ENCODE measurements at places on chromosomes 5 and 9. TPM values are rescaled to one million over a fixed set of nuclear protein-coding genes. Genes with fewer than 3 reads are reported as not detected.

DNA sequence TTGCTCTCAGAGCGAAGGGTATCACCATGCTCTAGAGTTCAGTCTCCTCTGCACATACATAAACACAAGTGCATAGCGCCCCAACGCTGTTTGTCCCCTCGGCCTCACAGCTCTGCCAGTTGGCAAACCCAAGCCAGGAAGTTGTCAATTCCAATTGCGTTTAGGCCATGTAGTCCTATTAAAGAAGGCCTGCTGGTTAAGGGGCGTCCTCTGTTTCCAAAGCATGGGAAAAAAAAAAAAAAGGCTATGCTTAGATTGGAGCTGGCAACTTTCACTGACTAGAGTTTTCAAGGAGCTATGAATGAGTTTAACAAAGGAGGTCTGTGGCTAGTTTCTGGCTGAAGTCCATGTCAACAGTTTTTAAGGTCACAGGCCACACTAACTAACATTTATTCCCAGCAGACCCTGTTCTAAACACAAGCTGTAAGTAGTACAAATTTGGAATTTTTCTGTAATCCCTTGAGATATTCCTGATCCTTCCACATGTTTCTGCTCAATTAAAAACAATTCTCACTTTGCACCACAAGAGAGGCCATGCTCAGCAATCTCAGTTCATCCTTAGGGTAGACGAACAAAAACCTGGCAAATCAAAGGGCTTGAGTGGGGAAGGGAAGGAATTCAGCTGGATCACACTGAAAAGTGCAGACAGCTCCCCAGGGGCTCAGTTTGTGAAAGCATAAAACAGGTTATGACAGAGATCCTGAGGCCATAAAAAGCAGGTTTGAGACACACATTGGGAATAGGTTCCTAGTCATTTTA lies 187.7 kb downstream of the DENND1A start:
- DNase-seq: no peak
- no peaks in the 10 kb centered on the region for H3K4me1 ChIP-seq
- no peaks in the 10 kb centered on the region for H3K36me3 ChIP-seq
- H3K27me3 ChIP-seq: no peaks in the 10 kb centered on the region
- H3K4me3 ChIP-seq: no peak overlapping the region

GRCh38 chr9:4333787-4334186 lies 33.9 kb upstream of the GLIS3 start:
- H3K4me3 ChIP-seq: no peak overlapping the region
- H3K4me1 ChIP-seq: no peaks in the 10 kb centered on the region
- H3K36me3 ChIP-seq: no peaks in the 10 kb centered on the region
- H3K27me3 ChIP-seq: no peaks in the 10 kb centered on the region
- no peak overlapping the region for H3K27ac ChIP-seq

DNA sequence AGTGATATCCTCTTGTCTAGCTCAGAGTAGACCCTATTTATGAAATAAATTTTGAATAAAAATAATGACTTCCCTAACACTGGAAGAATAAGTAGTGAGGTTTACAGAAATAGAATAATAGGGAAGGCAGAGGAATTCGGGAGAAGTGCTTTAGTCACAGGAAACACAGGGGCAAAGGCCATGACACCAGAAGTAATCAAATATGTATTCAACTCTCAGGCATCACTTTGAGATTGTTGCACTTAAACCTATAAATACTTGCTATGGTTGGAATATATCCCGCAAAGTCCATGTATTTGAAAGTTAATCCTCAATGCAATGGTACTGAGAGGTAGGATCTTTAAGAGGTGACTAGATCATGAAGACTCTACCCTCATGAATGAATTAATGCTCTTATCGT lies 166.8 kb downstream of the YIPF5 start:
- no peaks in the 10 kb centered on the region for H3K27me3 ChIP-seq
- H3K36me3 ChIP-seq: no peaks in the 10 kb centered on the region
- no peaks in the 10 kb centered on the region for H3K4me1 ChIP-seq
- no peak overlapping the region for H3K27ac ChIP-seq
- DNase-seq: no peak

- no peaks in the 10 kb centered on the region for H3K36me3 ChIP-seq
- H3K4me3 ChIP-seq: no peak overlapping the region
- no peaks in the 10 kb centered on the region for H3K4me1 ChIP-seq
- DNase-seq: no peak
- no peaks in the 10 kb centered on the region for H3K27me3 ChIP-seq
These were observed 600.1 kb upstream of the RGMB start for GRCh38 chr5:98173334-98173733.

GRCh38 chr5:105836887-105837286 lies 1833.8 kb downstream of the EFNA5 start:
- H3K27ac ChIP-seq: no peak overlapping the region
- no peaks in the 10 kb centered on the region for H3K36me3 ChIP-seq
- H3K27me3 ChIP-seq: no peaks in the 10 kb centered on the region
- no peak overlapping the region for H3K4me3 ChIP-seq

- no peak overlapping the region for H3K4me3 ChIP-seq
- H3K27ac ChIP-seq: no peak overlapping the region
- H3K36me3 ChIP-seq: no peaks in the 10 kb centered on the region
- no peaks in the 10 kb centered on the region for H3K4me1 ChIP-seq
- no peak for DNase-seq
These were observed 17.7 kb downstream of the RAPGEF6 start for GRCh38 chr5:131617140-131617822.

DNA sequence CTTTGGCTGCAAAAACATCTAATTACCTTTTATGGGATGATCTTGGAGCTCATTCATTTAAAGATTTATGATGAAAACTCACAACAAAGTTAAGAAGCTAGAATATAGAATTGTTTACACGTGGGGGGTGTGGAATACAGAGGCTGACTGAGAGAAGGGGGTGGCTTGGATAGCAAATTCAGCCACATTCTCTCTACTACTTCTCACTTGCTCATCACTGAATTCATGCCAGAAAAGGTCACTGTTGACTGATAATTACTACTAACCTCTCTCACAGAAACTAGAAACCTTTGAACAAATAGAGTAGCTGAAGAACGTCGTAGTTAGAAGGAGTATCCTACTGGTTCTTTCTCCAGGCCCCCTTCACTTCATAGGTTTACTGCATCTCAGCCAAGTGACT lies 808.2 kb downstream of the BRINP1 start:
- no peak overlapping the region for H3K27ac ChIP-seq
- H3K4me1 ChIP-seq: no peaks in the 10 kb centered on the region
- no peaks in the 10 kb centered on the region for H3K36me3 ChIP-seq
- no peak for DNase-seq
- no peaks in the 10 kb centered on the region for H3K27me3 ChIP-seq
- H3K4me3 ChIP-seq: no peak overlapping the region

DNA sequence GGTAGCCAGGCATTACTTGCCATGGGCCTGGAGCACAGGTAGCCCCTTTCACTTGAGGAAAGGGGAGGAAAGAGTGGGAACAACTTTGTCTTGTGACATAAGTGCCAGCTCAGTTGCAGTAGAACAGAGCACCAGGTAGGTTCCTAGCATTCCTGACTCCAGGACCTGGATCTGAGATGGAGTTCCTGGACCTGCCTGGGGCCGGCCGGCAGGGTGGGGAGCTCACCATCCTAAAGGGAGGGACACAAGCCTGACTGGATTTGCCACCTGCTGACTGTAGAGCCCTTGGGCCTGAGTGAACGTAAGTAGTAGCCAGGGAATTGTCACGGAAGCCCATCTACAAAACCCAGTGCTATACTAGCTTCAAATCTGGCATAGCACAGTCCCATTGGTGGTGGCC lies 653.3 kb upstream of the CDH6 start:
- H3K4me3 ChIP-seq: no peak overlapping the region
- no peaks in the 10 kb centered on the region for H3K27me3 ChIP-seq
- no peak overlapping the region for H3K27ac ChIP-seq
- no peak for DNase-seq
- H3K4me1 ChIP-seq: no peaks in the 10 kb centered on the region

- no peaks in the 10 kb centered on the region for H3K27me3 ChIP-seq
- H3K4me1 ChIP-seq: no peaks in the 10 kb centered on the region
- DNase-seq: no peak
- no peaks in the 10 kb centered on the region for H3K36me3 ChIP-seq
- no peak overlapping the region for H3K4me3 ChIP-seq
These were observed 1625.6 kb upstream of the C9orf72 start for GRCh38 chr9:29198861-29199260.

DNA sequence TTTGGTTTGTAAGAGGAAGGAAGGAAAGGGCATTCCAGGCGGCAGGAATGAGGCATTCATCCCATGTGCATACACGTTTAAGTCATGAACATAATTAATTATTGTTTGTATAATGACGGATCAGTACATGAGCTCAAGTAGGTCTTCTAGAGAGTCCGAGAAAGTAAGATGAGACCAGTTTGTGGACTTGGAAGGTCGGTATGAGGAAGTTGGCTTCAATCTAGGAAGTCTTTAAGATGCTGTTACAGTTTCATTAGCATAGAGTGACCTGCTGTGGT lies 2.1 kb downstream of the GTF3C4 start:
- H3K27ac ChIP-seq: no peak overlapping the region
- H3K4me1 ChIP-seq: peaks cover 7% of the 10 kb centered on the region
- H3K4me3 ChIP-seq: no peak overlapping the region

DNA sequence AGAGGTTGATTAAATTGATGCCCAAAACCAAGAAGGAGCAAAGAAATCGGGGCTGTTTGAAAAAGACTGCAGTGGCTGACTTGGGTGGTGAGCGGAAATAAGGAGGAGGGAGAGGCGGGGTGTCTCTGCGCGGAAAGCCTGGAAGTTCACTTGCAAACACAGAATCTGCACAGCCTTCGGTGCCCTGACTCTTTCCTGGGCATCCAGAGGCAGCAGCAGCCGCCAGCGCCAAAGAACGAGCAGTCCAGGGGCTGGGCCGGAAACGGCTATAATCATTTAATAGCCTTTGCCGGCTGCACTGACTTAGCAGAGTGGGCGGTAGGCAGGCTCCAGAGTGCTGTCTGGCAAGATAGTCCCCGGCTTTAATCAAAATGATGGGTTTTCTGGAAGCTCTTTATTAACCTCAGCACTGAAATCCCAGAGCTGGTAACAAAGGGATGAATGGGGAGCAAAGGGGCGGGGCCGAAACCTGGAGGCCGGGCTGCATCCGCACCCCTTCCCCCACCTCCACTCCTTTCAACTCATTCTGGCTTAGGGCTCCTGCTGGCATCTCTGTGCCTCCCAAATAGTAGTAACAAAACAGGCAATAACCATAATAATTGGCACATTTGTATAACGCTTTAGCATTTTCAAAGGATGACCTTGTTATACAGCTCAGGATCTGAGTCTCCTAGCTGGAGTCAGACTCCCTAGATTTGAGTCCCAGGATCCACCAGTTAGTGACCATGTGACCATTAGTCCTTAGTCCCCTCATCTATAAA lies 35.7 kb downstream of the PCDHAC2 start:
- H3K36me3 ChIP-seq: no peaks in the 10 kb centered on the region
- H3K27me3 ChIP-seq: no peaks in the 10 kb centered on the region
- no peaks in the 10 kb centered on the region for H3K4me1 ChIP-seq
- no peak overlapping the region for H3K27ac ChIP-seq
- H3K4me3 ChIP-seq: no peak overlapping the region

GRCh38 chr5:94197970-94198369 lies 420.4 kb downstream of the KIAA0825 start:
- H3K4me1 ChIP-seq: no peaks in the 10 kb centered on the region
- no peaks in the 10 kb centered on the region for H3K36me3 ChIP-seq
- H3K27ac ChIP-seq: no peak overlapping the region
- H3K4me3 ChIP-seq: no peak overlapping the region

- H3K27me3 ChIP-seq: no peaks in the 10 kb centered on the region
- no peaks in the 10 kb centered on the region for H3K4me1 ChIP-seq
- no peak for DNase-seq
- no peaks in the 10 kb centered on the region for H3K36me3 ChIP-seq
- no peak overlapping the region for H3K27ac ChIP-seq
These were observed 370.9 kb downstream of the PLK2 start for GRCh38 chr5:58088941-58089340.

GRCh38 chr5:34806532-34806931 lies 32.4 kb upstream of the TTC23L start:
- H3K4me3 ChIP-seq: no peak overlapping the region
- DNase-seq: no peak
- no peak overlapping the region for H3K27ac ChIP-seq
- H3K27me3 ChIP-seq: no peaks in the 10 kb centered on the region
- H3K4me1 ChIP-seq: no peaks in the 10 kb centered on the region
- H3K36me3 ChIP-seq: no peaks in the 10 kb centered on the region

DNA sequence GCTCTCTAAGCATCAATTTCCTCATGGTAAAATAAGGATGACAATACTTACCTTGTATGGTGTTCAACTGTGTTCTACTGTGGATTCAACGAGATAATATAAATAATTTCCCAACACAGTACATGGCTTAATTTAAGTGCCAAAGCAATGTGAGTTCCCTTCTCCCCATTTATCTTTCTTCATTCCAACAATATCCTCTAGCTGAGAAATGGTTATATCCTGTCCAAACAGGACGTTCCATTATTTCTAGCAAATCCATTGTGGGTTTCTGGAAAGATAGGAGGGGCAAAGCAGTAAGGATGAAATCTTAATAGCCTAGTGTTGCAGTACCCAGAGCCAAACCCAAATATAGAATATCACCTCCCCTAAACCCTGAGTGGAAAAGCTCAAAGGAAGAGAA lies 22.0 kb downstream of the ABCA1 start:
- DNase-seq: no peak
- H3K27me3 ChIP-seq: no peaks in the 10 kb centered on the region
- H3K27ac ChIP-seq: no peak overlapping the region
- H3K4me1 ChIP-seq: no peaks in the 10 kb centered on the region

DNA sequence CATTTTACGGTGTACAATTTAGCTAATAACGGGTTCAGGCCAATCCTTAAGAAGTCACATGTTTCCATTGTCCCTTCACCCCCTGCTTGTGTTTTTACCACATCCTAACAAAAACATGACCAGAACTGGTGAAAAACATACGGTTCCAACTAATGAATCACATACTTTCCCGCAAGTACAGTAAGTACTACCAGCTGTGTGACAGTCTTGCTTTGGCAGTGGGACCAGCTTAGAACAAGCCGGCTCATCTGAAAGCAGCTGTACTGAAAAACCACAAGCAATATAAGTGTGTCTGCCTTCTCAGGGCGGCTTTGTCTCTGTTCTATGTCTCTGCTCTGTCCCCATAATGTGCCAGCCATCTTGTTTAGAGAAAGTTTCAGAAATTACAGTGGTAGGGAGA lies 242.5 kb downstream of the BNC2 start:
- H3K4me1 ChIP-seq: no peaks in the 10 kb centered on the region
- no peak overlapping the region for H3K4me3 ChIP-seq
- H3K27me3 ChIP-seq: no peaks in the 10 kb centered on the region
- DNase-seq: no peak

GRCh38 chr9:92059661-92060060 lies 55.6 kb downstream of the SPTLC1 start:
- H3K27me3 ChIP-seq: no peaks in the 10 kb centered on the region
- H3K4me1 ChIP-seq: peaks cover 4% of the 10 kb centered on the region
- no peak overlapping the region for H3K4me3 ChIP-seq
- no peak for DNase-seq

The ARHGEF37 gene
- total RNA-seq: 61.1 TPM

The PCDHGB6 gene
- 11.0 TPM for total RNA-seq

The OR13C3 gene
- not detected for total RNA-seq

The CD180 gene
- 0.68 TPM for total RNA-seq

The GPR151 gene
- total RNA-seq: not detected

The CAMK2A gene
- 0.50 TPM for total RNA-seq

The COL15A1 gene
- total RNA-seq: 79.9 TPM

The FABP6 gene
- total RNA-seq: not detected

The IL7R gene
- 7.8 TPM for total RNA-seq

The FREM1 gene
- 2.6 TPM for total RNA-seq

The CDH9 gene
- total RNA-seq: not detected

The ENHO gene
- 20.9 TPM for total RNA-seq

The PCDHGA12 gene
- total RNA-seq: 6.8 TPM

The RANBP3L gene
- total RNA-seq: 17.7 TPM

The PCDHA12 gene
- 0.40 TPM for total RNA-seq

The GPX8 gene
- 8.4 TPM for total RNA-seq

All from prostate gland (tissue), 2 donors.